CD4-positive, alpha-beta T cell treated with Interleukin-1 beta for 1 hour (primary cell): ENCODE measurements at places on chromosomes 4 and X.

DNA sequence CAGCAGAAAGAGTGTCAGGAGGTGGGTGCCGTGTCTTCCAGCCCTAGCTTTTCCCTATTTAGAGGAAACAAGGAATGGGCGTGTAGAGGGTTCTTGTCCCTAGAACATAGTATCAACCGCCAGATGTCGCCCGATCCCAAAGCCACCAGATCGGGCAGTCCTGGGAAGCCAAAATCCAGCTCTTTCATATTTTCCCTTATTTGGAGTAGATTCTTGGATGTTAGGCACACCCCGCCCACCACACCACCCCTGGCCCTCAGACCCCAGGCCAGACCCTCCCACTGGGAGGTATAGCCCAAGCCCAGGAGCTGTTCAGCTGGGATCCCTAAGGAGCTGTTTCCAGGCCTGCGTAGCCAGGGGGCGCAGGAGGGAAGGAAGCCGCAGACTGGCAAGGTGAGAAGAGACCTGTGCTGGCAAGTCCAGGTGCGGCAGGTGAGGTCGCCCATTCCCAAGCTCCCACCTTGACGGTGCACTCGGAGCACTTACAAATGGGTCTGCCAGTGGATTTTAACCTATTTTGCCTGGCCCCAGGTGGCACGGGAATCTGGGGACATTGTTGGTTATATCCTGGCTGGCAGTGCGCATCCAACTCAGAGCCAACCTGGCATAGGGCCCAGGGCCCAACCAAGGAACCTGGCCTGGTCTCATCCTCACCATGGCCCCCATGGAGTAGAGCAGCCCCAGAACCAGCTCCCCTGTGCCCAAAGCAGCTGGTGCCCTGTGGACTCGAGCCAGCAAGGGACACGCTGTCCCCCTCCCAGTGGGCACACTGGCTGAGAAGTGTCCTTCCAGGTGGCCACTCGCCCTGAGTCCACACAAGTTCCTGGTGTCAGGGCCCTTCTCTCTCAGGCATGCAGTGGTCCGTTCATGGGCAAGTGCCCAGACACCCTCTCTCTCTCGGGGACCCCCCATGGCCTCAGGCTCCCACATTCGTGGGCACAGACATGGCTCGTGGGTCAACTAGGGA lies 811 bp downstream of the FLNA start:
- no peak for DNase-seq

GRCh38 chrX:29862126-29862677 lies 353.2 kb upstream of the MAGEB2 start:
- no peak for DNase-seq

DNA sequence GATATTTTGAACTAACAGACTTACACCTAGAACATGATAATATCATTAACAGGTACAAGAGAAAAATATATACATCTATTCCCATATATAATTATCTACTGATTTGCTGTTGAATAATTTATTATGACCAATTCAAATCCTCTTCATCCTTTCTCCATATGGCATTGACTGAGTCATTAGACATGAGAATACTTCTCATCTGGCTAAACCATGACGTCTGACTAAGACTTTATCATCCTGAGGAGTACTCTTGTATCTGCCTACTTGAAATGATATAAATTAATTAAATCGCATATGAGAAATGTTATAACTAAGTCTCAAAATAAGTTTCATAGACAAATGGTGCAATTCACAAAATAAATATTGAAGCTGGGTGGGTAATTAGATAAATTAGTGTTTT lies 67.4 kb downstream of the EMCN start:
- DNase-seq = no peak

DNA sequence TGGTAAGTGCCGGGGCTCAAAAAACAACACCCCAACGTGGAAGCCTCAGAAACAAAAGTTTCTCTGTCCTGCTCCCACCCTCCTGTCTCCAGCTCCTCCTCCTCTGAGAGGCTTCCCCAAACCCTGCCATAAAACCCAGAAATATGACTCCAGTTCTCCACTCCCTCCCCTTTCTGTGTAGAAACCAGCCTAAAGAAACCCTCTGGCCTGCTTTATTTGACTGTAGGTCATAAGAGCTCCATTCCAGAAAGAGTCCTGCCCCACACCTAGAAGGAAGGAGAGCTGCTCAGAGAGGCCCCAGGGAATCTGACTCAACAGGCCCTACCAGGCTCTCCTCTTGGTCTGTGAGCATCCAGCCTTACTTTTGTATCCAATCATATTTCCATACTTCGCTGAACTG lies 872 bp upstream of the S100P start:
- DNase-seq = no peak

- no peak for DNase-seq
Observed at GRCh38 chrX:14675500-14675899, 146.2 kb downstream of the GLRA2 start.

DNA sequence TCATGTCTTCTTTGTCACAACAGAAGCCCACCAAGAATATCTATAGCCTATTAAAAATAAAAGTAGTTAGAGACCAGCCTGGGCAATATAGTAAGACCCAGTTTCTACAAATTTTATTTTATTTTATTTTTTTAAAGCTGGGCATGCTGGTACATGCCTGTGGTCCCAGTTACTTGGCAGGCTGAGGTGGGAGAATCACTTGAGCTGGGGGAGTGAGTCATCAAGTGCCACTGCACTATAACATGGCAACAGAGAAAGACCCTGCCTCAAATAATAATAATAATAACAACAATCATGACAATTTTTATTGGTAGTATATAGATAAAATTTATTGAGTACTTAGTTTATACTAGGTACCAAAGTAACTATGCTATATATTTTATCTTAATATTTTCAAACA lies 93.0 kb upstream of the NPFFR2 start:
- DNase-seq = no peak

GRCh38 chrX:70196961-70197720 lies 19.9 kb downstream of the DGAT2L6 start:
- peak; percentile 47 for DNase-seq

- DNase-seq = no peak
Observed at GRCh38 chrX:2316534-2316933, 184.2 kb downstream of the DHRSX start.

- DNase-seq = no peak
Observed at GRCh38 chr4:158760866-158761265, 8.0 kb upstream of the FNIP2 start.

DNA sequence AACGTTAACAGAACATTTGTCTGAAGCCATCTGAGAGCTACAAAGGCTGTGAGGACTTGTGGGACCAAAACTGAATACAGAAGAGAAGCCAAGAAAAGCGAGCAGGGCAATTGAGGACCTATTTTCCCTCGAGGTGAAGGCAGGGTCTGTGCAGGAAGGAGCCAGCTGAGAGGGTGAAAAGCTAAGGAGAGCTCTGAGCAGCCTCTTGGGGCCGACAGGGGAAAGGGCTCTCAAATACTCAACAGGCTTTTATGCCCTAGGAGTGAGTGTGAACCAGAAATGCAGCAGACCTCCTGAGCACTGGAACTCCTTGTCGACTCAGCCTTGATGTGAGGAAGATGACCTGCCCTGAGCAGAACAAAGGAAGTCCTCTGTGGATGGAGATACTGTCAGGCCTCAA lies 54.2 kb downstream of the C4orf50 start:
- no peak for DNase-seq

- DNase-seq = no peak
Observed at GRCh38 chrX:53280331-53281320, 758 bp downstream of the IQSEC2 start.

DNA sequence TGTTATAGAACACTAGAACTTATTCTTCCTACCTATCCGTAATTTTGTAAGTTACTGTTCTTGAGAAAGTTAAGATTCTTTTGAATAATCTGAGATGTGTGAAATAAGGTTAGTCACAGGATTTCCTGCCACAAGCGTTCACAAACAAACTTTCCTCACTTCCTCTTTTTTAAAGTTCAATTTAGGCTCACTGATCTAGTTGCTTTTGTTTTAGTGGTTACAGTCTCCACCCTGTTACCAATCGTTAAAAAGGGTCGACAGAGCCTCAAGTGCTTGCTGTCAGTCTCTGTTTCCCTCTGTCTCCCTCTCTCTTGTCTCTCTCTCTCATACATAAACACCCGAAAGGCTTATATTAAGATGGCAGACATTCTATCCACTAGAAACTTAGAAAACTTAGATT lies 35.9 kb upstream of the STK26 start:
- DNase-seq = peak; percentile 62

- DNase-seq = no peak
Observed at GRCh38 chr4:169199184-169199583, 71.6 kb downstream of the SH3RF1 start.

DNA sequence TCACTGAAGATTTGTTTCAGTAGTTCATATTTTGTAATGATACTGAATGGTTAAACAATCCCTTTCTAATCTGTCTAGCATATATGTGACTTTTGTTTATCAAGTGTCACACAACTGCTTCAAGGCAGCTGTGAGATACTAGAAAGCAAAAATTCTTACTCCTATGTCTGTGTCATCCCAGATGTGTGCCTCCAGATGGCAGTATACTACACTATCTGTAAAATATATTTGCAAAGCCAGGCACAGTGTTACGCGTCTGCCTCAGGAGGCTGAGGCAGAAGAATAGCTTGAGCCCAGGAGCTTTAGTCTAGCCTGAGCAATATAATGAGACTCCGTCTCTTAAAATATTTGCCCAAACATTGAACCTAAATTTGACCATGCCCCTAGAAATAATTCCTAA lies 4.0 kb downstream of the NUDT10 start:
- DNase-seq = peak; percentile 50

- DNase-seq = peak; percentile 25
Observed at GRCh38 chr4:121072224-121073003, at the start of gene NDNF. TSS of gene NDNF (minus strand) at chr4:121072535. CDS start at chr4:121045837, 26,698 bp downstream.

- DNase-seq = no peak
Observed at GRCh38 chr4:39451423-39452023, 7.2 kb downstream of the RPL9 start.

- no peak for DNase-seq
Observed at GRCh38 chr4:152209772-152210493, 326.0 kb downstream of the FBXW7 start.

- DNase-seq = no peak
Observed at GRCh38 chrX:55326985-55327384, 62.3 kb upstream of the PAGE3 start.

- DNase-seq = peak; percentile 7
Observed at GRCh38 chr4:2574863-2575262, 38.4 kb downstream of the FAM193A start.

DNA sequence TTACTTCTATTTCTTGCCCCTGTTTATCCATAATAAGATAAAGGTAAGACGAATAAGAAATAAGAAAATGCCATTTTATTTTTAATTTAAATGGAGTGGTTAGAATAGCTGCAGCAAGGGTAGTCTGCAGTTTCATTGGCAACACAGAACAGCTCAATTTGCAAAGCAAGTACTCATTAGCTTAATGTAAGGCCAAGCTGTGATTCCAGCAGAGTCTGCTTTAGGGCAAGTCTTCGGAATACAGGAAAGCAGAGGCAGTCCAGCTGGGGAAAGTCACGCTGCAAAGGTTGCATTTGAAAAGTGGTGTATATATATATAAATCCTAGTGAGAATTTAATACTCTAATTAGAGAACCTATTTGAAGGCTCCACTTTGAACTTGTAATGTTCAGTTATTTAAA lies 59.0 kb downstream of the ANXA10 start:
- DNase-seq = no peak

DNA sequence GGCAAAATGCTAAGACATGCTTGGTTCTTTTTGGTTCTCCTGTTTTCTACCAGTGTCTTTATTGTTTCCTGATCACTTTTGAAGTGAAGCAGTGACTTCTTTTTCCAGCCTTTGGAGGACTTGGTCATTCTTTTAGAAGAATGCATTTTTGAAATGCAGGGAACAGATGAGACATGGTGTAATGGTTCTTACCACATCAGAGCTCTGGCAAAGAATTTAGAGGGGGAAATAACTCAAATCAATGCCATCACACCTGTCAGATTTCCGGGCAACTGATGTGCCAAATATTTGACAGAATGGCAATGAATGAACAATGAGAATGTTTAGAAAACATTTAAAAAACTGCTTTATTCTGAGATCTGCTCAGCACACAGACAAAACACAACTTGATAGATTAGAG lies 519.6 kb downstream of the IQCM start:
- DNase-seq = no peak

DNA sequence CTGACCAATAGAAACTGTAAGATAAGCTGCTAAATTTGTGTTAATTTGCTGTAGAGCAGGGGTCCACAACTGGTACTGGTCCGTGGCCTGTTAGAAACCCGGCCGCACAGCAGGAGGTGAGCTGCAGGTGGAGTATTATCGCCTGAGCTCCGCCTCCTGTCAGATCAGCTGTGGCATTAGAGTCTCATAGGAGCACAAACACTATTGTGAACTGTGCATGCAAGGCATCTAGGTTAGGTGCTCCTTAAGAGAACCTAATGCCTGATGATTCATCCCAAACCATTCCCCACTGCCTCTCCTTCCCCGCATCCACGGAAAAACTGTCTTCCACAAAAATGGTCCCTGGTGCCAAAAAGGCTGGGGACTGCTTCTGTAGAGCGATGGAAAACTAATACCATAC lies 19.7 kb downstream of the FBXW7 start:
- no peak for DNase-seq

- no peak for DNase-seq
Observed at GRCh38 chrX:9182041-9182440, 148.1 kb upstream of the FAM9B start.

GRCh38 chr4:2842687-2843262 lies 869 bp upstream of the ADD1 start:
- no peak for DNase-seq
